ENCODE measurements at places on chromosomes 7 and 10.

- no peak for DNase-seq
Measured at GRCh38 chr10:15781381-15781960, 61.7 kb upstream of the ITGA8 start.

- DNase-seq = no peak
Measured at GRCh38 chr10:132113766-132114365, 48.1 kb downstream of the JAKMIP3 start.

DNA sequence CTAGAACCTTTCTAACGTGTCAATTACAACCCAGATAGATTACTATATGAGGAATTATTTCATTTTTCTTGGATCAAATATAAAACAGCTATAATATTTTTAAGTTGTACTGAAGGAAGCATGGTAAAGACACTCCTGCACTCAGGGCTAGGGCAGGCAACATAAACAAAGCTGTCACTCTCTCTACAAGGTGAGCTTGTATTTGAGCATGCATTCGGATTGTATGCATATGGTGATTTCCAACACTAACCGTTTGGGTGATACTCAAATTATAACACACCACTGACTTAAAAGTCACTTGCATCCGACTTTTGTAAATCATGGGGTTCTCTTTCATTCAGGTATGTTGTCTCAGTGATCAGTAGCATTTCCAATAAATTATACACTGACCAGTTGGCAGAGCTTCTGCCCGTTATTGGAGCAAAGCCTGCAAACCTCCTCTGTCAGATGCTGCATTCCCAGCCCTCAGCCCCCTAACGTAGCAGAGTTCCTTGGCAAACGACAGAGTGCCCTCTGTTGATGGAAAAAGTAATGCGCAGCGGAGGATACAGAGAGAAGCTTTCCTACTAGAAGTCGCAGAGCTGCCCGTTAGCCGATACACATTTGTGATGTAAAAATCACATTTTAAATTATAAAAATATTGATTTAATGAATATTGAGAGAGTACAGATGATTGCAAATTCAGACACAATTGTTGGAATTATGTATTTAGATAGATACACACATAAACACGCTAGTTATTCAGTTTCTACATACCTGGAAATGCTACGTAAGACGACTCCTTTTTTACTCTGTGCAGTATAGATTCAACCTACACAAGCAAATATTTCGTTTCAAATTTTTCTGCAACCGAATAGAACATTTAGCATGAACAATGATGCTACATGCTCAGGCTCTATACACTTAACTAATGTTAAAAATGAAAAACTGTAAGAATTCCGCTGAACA is 173.9 kb upstream of the SP4 start:
- DNase-seq = peak; percentile 69

DNA sequence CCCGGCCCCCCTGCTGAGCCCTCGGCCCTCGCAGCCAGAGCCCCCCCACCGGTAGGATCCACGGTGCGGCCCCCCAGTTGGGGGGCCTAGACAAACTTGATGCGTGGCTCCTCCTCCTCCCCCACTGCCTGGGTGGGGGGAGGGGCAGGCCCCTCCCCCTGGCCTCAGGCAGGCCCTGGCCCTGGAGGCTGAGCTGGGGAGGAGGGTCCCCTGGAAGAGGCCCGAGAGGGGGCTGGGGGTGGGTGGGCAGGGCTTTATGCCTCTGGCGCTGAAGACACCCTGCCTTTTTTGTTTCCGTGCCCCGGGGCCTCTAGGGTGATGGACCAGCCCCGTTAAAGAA is 3.7 kb downstream of the VPS37D start:
- no peak for DNase-seq

- DNase-seq = no peak
Measured at GRCh38 chr10:8700689-8701088, 646.2 kb downstream of the GATA3 start.

- DNase-seq = no peak
Measured at GRCh38 chr7:12930534-12930933, 243.1 kb downstream of the ARL4A start.

DNA sequence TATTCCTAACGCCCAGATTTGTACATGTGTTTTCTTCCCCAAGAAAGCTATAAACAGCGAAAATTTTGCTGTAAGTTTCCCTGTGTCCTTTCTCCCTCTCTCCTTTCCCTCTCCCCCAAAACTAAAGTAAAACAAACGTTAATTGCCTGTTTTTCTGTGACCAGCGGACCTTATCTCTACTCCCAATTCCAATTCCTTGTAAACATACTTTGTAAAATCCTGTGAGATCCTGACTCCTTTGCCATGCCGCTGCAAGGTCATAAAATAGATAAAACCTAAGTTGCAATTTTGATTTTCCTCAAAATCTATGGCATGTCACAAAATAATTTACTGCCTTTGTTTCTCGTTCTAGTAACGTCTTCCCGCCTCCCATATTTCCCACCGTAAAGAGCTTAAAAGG is 217.6 kb downstream of the USP6NL start:
- DNase-seq = no peak

DNA sequence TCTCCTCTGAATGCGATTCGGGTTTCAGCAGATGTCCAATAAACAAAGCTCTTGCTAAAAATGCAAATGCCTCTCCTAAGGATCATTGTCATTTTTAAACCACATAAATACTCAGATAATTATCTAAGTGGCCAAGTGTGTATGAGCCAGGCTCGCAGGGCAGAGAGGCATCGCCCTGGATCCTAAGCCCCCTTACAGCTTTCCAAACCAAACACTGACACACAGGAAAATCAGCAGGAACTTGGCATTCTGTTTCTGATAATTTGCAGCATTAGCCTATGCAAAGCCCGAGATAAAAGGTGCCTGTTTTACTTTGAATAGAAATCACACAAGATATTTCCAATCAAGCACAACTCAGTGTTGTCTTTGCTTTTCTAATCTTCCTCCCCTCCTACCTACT is 134.4 kb downstream of the ABCA13 start:
- no peak for DNase-seq

DNA sequence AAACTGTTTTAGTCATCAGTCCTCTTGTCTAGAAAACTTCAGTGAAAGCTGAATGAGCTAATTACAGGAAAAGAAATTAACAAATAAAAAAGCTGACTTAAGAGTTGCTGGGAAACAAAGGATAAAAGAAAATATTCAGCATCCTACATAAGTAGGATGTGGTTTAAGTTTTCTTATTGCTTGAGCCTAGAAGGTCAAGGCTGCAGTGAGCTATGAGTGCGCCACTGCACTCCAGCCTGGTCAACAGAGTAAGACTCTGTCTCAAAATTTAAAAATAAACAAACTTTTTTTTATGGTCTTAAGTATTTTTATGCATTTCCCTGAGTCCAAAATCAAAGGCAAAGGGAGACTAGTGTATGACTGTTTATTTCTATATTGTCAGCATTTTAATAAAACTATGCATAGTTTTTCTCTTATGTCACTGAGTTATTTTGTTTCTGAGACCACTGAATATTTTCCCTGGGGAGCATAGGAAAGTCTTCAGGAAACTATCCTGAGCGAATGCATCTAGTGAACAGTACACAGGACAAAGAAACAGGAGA is 40.0 kb upstream of the LRRN3 start:
- no peak for DNase-seq

- no peak for DNase-seq
Measured at GRCh38 chr10:129046065-129046681, 420.9 kb upstream of the MGMT start.

DNA sequence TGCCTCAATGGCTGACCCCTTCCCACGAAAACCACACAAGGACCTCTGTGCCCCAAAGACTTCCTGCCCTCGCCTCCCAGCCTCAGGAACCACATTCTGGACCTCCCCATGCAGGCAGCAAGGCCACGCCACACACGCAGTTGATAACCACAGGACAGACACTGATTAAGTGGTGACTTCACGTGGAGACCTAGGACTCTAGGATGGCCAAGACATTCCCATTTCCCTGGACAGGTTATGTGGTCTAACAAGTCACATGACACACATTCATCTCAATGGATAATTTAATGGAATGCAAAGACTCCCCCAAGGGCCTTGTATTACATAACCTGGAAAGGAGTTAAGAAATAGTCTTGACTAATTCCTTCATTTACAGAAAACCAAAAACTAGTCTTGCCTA is 110.2 kb downstream of the LARP4B start:
- peak; percentile 24 for DNase-seq

- no peak for DNase-seq
Measured at GRCh38 chr7:148588670-148589131, 1.9 kb upstream of the C7orf33 start.

- no peak for DNase-seq
Measured at GRCh38 chr7:128744366-128744905, 5.3 kb downstream of the CALU start.

All from MCF 10A (cell line).